ENCODE measurements at places on chromosomes 13 and 19.
A peak's percentile ranks its signal among the peaks of the same experiment; 100 is the strongest.

- no peak for DNase-seq
Measured at GRCh38 chr13:59951011-59951410, 212.7 kb downstream of the DIAPH3 start.

DNA sequence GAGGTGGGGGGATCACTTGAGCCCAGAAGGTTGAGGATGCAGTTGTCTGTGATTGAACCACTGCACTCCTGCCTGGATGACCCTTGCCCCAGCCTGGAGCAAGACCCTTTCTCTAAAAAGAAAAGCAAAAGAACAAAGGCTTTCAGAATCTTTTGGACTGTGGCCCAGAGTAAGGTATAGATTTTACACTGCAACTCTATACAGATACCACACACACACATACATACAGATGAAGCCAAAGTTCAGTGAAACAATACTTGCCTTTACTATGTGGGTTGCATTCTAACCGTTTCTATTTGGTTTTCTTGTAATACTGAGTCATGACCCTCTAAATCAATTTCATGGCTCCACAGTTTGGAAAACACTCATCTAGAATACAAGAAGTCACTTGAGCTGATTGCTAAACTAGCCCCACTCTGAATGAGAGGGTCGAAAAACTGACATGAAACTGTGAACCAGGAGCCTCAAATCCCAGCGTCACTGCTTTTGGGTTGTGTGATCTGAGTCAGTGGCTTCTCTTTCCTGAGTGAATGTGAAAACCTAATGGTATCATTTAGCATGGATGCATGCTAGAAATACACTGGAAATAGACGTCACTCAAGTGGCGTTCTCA, 756.1 kb downstream of the UQCRFS1 start:
- no peak for DNase-seq

DNA sequence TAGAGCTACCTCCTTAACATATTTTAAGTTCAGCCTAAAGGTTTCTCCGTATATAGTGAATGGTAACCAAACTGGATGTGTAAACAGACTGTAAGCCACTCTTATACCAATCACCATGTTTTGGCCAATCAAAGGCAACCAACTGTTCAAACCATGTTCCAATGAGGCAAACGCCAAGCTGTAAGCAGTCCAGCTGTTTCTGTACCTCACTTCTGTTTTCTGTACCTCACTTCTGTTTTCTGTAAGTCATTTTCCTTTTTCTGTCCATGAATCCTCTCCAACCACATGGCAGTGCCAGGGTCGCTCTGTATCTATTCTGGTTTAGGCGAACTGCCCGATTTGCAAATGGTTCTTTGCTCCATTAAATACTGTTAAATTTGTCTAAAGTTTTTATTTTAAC, 24.4 kb downstream of the COMMD6 start:
- DNase-seq: no peak

GRCh38 chr19:33159893-33160292, 28.0 kb downstream of the WDR88 start:
- DNase-seq: no peak

DNA sequence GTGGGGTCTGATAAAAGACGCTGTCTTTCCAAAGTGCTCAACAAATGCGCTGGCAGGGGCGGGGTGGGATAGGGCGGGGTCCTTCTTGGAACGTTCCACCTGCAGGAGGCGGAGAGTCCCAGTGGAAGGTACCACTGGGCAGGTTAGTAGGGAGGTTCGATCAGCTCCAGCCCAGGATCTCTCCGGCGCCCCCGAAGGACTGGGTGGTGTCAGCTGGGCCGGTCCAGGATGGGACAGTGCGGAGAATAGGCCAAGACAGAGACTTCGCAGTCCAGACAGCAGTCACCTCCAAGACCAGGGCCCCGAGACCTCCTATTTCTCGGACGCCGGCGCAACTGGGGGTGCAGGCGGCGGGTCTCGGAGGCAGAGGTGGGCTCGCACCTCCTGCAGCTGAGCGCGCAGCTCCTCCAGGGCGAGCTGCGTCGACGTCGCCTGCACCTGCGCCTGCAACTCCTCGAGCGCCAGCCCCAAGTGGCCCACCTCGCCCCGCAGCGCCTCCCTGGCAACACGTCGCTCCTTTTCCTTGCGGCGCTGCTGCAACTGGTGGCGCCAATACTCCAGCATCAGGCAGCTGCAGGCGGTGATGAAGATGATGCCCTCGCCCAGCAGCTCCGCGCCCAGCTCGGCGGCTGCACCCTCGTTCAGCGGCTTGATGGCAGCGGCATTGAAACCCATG, 21.6 kb downstream of the VASP start:
- no peak for DNase-seq

- no peak for DNase-seq
Measured at GRCh38 chr19:3656747-3657394, 30.3 kb upstream of the CACTIN start.

DNA sequence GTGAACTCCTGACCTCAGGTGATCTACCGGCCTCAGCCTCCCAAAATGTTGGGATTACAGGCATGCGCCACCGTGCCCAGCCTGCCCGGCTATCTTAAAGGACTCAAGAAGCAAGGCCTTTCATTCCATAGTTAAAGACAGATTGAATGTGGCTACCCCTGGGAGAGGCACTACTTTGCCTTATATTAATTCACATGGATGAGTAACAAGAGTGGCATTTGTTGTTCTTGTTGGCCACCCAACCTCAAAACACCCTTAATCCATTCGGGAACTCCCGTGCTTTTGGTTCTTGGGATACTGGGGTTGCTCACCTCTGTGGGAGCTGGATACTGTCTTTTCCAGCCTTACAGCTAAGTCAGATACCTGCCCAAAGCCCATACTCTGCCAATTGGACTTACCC, 34.4 kb upstream of the ABCC4 start:
- no peak for DNase-seq

GRCh38 chr13:84279166-84279565, 396.9 kb upstream of the SLITRK1 start:
- DNase-seq: no peak

DNA sequence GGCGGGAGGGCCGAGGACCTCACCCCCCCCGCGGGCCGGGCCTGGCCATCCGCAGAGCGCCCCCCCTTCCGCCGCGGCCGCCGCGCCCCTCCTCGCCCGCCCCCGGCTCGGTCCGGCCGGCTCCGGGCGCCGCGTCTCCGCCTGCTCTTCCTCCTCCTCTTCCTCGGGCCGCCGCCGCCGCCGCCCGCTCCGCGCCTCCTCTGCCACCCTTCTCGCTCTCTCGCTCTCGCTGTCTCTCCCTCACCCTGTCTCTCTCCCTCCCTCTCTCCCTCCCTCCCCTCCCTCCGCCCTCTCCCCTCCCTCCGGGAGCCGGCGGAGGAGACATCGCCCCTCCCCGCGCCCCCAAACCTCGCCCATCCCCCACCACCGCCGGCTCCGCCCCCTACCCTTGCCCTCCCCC, at the start of gene SHANK1:
SHANK1 (minus strand) TSS at position 237 of the 400 bp plus-strand sequence. CDS start 2,883 bp downstream, outside the sequence.
- DNase-seq: no peak

GRCh38 chr13:40319699-40320579, 346.5 kb downstream of the FOXO1 start:
- DNase-seq: peak; percentile 21

DNA sequence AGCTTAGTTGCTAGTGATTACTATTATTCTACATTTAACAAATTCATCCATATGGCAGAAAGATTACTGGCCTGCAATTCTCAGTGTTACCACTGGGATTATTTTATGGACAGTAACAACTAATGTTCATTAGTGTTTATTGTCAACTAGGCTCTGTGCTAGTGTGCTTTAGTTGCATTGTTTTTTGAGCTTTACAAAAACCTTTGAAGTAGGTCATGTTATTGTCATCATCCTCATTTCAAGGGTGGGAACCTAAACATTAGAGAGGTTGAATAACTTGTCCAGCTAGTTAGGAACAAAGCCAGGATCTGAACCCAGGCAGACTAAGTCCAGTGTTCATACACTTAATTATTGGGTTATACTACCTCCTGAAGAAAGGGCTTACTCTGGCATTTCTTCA, 27.8 kb upstream of the TDRD3 start:
- no peak for DNase-seq

DNA sequence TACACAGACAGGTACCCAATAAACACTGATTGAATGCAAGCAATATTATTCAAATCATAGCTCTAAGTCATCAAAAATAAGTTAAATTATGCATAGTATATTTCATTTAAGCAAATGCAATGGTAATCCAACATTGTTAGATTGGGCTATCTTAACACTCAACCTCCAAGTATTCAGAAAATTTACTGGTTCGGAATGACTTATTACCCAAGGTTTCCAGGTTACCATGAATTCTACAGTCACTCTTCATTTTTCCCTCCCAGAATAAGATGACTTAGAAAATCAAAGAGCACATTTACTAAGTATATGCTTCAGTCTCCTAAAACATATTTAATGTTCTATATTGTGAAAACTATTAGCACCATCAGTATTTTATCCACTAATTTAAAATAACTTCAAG, 6.0 kb downstream of the UBL3 start:
- DNase-seq: no peak

GRCh38 chr13:82614086-82614485, 1268.2 kb downstream of the SLITRK1 start:
- DNase-seq: no peak

DNA sequence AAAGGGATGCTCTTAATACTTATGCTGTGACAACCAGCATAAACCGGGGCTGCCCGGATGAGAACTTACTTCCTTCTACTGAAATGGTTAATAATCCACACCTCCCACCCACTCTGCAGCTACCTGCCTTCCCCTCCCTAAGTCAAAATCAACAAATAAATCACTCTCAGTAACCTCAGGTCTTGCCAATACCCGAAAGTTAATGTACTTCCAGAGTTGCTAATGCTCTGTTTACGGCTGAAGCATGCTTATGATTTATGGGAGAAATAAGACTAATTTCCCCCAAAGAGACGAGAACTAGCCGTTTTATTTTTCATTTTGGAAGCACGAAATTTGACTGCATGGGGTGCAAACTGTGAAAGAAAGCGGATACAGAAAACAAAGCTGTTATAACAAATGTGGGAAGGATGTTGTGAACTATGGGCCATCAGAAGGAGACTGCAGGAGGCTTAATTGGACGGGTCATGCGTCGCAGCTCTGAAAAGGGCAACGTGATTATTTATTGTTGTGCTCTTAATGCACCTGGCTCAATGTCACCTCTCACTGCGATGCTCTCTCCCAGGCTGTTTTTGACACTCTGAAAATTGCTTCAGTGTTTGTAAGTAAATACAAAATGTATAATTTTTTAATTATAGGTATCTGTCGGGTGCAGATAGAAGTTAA, 114.0 kb upstream of the SLC7A1 start:
- no peak for DNase-seq

DNA sequence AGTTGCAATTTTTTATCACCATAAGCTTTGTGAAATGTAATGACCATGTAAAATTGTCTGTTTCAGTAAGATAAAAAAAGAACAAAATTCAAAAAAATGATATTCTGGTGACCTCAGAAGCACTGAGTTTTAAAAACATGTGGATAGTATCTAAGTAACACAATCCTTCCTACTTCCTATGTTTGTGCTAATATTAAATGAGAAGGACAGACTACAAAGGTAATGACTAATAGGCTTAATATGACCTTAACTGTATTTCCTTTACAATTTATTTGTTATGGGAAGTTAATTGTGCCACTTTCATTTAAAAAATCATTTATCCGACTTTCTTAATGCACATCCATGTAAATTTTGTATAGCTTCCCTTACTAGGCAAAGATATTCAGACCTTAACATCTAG, 1030.4 kb upstream of the ATXN8OS start:
- no peak for DNase-seq

DNA sequence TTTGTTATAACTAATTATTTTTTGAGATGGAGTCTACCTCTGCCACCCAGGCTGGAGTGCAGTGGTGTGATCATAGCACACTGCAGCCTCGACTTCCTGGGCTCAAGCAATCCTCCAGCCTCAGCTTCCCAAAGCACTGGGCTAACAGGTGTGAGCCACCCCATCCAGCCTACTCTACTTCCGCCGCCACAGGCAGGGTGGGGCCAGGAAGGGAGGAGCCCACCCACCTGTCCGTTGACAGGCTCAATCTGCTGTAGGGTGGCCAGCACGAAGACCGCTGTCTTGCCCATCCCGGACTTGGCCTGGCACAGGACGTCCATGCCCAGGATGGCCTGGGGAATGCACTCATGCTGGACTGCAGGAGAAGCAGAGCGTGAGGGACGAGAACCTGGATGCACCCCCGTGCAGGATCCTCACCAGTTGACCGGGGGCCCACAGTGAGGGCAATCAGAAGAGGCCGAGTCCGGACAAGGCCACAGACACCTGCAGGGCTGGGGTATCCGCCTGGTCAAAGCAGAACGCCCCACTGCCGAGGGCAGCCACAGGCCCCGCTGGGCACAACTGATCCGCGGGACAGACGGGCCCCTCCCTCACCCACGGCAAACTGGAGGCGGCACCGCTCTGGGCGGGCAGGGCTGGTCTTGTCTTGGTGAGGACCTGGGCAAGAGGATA, 6.7 kb downstream of the DDX39A start:
- peak; percentile 54 for DNase-seq

GRCh38 chr19:36149673-36150406, 2.4 kb downstream of the COX7A1 start:
- no peak for DNase-seq

DNA sequence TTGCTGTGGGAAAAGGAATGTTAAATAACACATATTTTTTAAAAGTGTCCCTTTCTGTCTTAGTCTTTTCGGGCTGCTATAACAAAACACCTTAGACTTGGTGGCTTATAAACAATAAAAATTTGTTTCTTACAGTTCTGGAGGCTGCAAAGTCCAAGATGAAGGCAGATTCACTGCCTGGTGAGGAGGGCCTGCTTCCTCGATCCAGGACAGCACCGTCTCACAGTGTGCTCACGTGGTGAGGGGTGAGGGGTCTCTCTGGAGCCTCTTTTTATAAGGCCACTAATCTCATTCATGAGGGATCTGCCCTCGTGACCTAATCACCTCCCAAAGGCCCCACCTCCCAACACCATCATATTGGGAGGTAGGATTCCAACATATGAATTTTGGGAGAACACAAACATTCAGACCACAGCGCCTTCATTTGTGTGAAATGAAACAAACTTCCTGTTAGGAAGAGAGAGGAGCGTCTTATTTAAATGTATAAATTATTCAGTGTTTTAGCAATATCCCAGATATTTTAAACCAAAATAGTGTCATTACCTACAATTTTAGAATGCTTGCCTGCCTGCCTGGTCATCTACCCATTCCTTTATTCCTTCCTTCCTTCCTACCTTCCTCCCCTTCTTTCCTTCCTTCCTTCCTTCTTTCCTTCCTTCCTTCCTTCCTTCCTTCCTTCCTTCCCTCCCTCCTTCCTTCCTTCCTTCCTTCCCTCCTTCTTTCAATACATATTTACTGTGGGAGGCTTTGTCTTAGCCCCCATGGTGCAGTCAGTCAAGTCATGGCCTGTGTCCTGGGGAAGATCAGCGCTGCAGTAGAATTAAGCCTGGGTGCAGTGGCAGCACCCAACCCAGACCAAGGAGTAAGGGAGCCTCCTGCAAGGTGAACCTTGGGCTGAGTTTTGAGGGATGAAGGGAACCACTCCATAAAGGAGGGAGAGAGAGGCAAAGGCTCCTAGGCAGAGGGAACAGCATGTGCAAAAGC, 84.2 kb downstream of the TEX26 start:
- no peak for DNase-seq

- DNase-seq: no peak
Measured at GRCh38 chr13:95355494-95355893, 54.2 kb upstream of the ABCC4 start.

GRCh38 chr13:113552786-113553434, 31.6 kb upstream of the TFDP1 start:
- DNase-seq: no peak

Measured in CD4-positive, alpha-beta T cell treated with Interleukin-4 for 1 hour (primary cell).